Activated CD4-positive, alpha-beta T cell treated with anti-CD3 and anti-CD28 coated beads, Interleukin-2, amount 10 ng/mL, durations not matched to agents 7 days and 5 days (primary cell): ENCODE measurements at places on chromosomes 7 and 10. TPM values are rescaled to one million over a fixed set of nuclear protein-coding genes. Genes with fewer than 3 reads are reported as not detected.

- peaks cover 2% of the 10 kb centered on the region for H3K27me3 ChIP-seq
- H3K36me3 ChIP-seq: peaks cover 11% of the 10 kb centered on the region
- peak overlapping the region; percentile 93 for H3K4me3 ChIP-seq
- peak; percentile 31 for DNase-seq
- peak overlapping the region; percentile 97 for H3K27ac ChIP-seq
Measured at GRCh38 chr10:31321396-31321941, 2.5 kb downstream of the ZEB1 start.

DNA sequence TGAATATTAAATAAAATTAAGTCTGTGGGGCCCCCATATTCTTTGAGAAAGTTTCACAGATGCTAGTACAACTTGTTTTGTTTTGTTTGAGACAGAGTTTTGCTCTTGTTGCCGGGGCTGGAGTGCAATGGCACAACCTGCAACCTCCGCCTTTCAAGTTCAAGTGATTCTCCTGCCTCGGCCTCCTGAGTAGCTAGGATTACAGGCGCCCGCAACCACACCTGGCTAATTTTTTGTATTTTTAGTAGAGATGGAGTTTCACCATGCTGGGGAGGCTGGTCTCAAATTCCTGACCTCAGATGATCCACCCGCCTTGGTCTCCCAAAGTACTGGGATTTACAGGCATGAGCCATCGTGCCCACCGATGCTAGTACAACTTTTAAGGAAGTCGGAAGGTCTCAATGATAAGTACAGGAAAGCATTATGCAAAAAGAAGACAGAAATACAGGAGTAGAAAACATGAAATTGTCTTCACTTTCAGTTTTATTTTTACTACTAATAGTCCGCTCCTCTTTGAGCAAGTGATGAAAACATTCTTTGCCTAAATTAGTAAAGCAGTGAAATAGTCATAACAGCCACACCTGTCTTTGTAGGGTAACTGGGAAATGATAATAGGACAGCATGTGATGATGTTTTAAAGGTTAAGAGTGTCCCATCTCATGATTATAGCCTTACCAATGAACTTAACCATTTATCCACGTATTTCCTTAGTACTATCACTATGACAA lies 147.5 kb downstream of the SEMA3D start:
- no peaks in the 10 kb centered on the region for H3K36me3 ChIP-seq
- H3K4me3 ChIP-seq: no peak overlapping the region
- no peak overlapping the region for H3K27ac ChIP-seq
- no peaks in the 10 kb centered on the region for H3K27me3 ChIP-seq
- no peaks in the 10 kb centered on the region for H3K4me1 ChIP-seq
- DNase-seq: no peak

GRCh38 chr7:148852272-148852671 lies 31.8 kb downstream of the EZH2 start:
- no peak overlapping the region for H3K4me3 ChIP-seq
- peaks cover 70% of the 10 kb centered on the region for H3K4me1 ChIP-seq
- H3K27ac ChIP-seq: no peak overlapping the region

Gene AKR1E2
- total RNA-seq: 11.2 TPM

DNA sequence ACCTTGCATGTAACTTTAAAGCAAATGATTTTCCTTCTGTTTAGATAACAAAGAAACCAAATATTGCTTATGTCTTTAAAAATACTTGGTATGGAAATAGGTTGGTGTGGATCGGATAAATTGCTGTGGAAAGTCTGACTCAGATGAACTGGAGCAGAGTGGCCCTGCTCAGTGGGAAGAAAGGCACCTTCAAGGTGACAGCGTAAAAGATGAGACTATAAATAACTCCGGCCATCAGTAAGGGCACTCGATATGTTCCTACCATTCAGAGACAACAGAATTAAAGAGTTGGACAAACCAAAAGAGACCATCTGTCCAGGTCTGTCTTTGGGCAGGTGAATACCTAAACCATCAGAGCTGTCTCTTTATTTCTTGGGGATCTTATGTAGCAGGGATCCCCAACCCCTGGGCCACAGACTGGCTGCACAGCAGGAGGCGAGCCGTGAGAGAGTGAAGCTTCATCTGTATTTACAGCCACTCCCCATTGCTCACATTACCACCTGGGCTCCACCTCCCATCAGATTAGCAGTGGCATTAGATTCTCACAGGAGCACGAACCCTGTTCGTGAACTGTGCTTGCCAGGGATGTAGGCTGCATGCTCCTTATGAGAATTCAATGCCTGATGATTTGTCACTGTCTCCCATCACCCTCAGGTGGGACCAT lies 357.1 kb downstream of the PRPF18 start:
- peaks cover 3% of the 10 kb centered on the region for H3K27me3 ChIP-seq
- H3K4me3 ChIP-seq: no peak overlapping the region
- H3K27ac ChIP-seq: no peak overlapping the region
- H3K4me1 ChIP-seq: peaks cover 4% of the 10 kb centered on the region
- H3K36me3 ChIP-seq: no peaks in the 10 kb centered on the region

- H3K27me3 ChIP-seq: no peaks in the 10 kb centered on the region
- no peak for DNase-seq
- H3K4me1 ChIP-seq: peaks cover 17% of the 10 kb centered on the region
- H3K4me3 ChIP-seq: no peak overlapping the region
Measured at GRCh38 chr10:119360181-119360921, 153.0 kb downstream of the GRK5 start.

DNA sequence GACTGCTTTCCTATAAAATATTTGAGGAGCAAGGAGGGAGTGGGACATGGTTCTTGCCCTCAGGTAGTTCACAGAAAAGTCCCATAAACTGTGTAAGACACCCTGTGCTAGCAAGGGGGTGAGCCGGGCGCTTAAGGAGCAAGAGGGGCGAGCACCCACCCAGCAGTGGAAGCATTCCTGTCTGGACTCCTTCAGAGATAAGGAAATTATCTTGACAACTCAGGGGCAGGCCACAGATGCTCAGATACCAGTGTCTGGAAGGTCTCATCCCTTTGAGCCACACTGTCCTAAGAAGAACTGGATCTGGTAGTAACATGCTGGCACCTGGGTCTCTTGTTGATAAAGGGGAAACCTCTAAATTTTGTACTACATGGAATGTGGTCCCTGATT lies 54.1 kb downstream of the DAGLB start:
- peak overlapping the region; percentile 63 for H3K27ac ChIP-seq
- peaks cover 48% of the 10 kb centered on the region for H3K4me1 ChIP-seq
- H3K36me3 ChIP-seq: peaks cover 38% of the 10 kb centered on the region
- H3K27me3 ChIP-seq: no peaks in the 10 kb centered on the region
- no peak overlapping the region for H3K4me3 ChIP-seq

Gene LDB3
- total RNA-seq: 0.05 TPM

DNA sequence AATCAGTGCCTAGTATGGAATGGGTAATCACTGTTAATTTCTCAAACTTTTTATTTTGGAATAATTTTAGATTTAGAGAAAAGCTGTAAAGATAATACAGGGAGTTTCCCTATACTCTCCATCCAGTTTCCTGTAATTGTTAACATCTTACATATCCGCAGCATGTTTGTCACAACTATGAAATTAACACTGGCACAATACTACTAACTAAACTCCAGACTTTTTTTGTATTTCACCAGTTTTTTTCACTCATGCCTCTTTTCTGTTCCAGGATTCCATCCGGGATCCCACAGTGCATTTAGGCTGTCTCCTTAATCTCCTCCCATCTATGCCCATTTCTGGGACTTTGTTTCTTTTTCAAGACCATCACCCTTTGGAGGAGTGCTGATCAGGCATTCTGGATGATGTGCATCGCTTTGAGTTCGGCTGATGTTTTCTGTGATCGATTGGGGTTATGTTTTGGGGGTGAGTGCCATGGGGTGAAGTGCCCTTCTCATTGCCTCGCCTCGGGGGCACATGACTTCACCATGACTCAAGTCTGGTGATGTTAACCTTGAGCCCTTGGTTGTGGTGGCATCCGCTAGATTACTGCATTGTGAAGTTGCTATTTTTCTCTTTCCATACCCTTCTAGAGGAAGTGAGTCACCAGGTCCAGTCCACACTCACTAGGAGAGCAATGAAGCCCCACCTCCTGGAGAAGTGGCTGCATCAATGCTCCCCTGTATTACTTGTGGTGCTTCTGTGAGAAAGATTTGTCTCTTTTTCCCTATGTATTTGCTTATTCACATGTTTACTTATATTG lies 43.9 kb upstream of the GRB10 start:
- H3K27me3 ChIP-seq: peaks cover 14% of the 10 kb centered on the region
- H3K36me3 ChIP-seq: no peaks in the 10 kb centered on the region
- H3K4me1 ChIP-seq: peaks cover 20% of the 10 kb centered on the region
- peak; percentile 36 for DNase-seq
- H3K27ac ChIP-seq: peak overlapping the region; percentile 5
- H3K4me3 ChIP-seq: no peak overlapping the region

Gene CRTAC1
- not detected for total RNA-seq

Gene AZGP1
- not detected for total RNA-seq

Gene PTN
- total RNA-seq: not detected

DNA sequence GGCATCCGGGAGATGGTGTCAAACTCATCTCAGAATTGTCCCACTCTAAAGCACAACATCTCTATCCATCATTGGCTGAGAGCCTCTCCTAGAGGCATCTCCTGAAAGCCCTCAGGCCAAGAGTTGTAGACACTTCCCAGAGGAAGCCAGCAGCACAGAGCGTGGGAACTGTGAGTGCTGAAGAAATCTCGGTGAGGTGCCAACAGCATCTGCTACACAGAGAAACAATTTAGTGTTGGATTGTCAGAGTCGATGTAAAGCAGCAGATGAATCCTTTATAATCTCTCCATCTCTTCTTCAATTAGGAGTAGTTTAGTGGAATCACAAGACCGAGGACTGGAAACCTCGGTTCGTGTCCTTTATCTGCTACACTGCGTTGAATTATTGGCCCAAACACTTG lies 172.2 kb downstream of the C7orf25 start:
- H3K4me3 ChIP-seq: no peak overlapping the region
- H3K27me3 ChIP-seq: no peaks in the 10 kb centered on the region
- no peaks in the 10 kb centered on the region for H3K36me3 ChIP-seq
- H3K27ac ChIP-seq: no peak overlapping the region

Gene NODAL
- total RNA-seq: not detected

DNA sequence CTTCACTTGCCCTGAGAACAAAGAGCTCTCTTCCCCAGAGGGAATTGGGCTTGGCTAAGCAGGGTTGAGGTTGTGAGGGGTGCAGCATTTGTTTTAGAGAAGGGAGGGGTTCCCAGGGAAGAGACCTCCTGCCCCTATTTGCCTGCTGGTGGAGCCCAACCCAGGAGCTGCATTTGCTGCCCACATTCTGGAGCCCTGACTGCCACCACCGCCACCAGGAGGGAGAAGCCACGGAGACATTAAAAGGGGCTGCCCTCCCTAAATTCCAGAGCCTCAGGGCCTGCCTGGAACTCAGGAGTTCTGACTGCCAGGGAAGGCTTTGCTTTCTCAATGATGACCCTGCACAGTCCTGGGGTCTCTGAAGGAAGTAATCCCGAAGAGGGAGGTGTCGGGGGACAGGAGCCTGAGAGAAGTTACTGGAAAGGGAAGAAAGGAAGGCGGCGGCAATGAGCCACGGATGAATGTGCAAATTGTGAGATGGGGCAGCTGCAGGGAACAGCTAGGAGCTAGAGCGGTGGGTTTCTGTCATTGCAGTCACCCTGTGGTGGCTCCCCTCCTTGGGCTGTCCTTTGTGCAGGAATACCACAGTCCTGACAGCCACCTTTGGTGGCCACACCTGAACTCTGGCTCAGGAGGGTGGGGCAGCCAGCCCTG lies 51.3 kb downstream of the NEURL1 start:
- no peaks in the 10 kb centered on the region for H3K36me3 ChIP-seq
- H3K4me3 ChIP-seq: no peak overlapping the region
- H3K4me1 ChIP-seq: peaks cover 13% of the 10 kb centered on the region

- peaks cover 5% of the 10 kb centered on the region for H3K27me3 ChIP-seq
- no peak for DNase-seq
- no peak overlapping the region for H3K4me3 ChIP-seq
- no peaks in the 10 kb centered on the region for H3K36me3 ChIP-seq
- H3K27ac ChIP-seq: no peak overlapping the region
Measured at GRCh38 chr7:94605031-94605430, 50.9 kb downstream of the SGCE start.

DNA sequence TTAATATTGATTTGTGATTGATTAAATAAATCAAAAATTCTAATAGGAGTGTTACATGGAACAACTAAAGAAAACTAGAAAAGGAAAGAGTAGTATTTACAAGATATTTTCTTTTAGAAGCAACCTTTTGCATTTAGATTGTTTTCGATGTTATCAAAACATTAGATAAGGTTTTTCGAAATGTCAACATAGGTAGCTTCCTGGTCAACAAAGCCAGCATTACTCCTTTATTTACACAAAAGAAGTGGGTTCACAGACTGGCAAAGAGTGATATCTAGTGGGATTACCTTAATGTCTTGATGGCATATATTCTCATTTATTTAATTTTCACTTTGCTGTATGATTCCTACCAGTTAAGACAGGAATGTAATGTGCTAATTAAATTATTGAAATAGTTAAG lies 117.3 kb upstream of the TEX47 start:
- no peak for DNase-seq
- H3K4me3 ChIP-seq: no peak overlapping the region
- H3K36me3 ChIP-seq: no peaks in the 10 kb centered on the region
- H3K27ac ChIP-seq: no peak overlapping the region
- H3K4me1 ChIP-seq: no peaks in the 10 kb centered on the region

DNA sequence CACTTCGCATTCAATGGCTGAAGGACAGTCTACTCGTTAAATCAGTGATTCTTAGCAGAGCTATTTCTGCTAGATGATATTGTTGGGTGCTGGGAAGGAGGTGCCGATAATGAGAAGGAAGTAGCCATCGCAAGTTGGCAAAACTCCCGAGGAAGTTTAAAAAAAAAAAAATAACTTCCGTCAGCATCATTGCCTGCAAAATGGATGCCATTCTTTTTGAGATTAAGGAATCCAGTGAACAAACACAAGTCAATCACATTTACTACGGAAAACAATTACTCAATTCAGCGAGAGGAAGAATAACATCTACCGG lies 74.4 kb upstream of the SFMBT2 start:
- H3K27me3 ChIP-seq: no peaks in the 10 kb centered on the region
- peak overlapping the region; percentile 62 for H3K4me3 ChIP-seq
- peaks cover 50% of the 10 kb centered on the region for H3K36me3 ChIP-seq
- no peak for DNase-seq

DNA sequence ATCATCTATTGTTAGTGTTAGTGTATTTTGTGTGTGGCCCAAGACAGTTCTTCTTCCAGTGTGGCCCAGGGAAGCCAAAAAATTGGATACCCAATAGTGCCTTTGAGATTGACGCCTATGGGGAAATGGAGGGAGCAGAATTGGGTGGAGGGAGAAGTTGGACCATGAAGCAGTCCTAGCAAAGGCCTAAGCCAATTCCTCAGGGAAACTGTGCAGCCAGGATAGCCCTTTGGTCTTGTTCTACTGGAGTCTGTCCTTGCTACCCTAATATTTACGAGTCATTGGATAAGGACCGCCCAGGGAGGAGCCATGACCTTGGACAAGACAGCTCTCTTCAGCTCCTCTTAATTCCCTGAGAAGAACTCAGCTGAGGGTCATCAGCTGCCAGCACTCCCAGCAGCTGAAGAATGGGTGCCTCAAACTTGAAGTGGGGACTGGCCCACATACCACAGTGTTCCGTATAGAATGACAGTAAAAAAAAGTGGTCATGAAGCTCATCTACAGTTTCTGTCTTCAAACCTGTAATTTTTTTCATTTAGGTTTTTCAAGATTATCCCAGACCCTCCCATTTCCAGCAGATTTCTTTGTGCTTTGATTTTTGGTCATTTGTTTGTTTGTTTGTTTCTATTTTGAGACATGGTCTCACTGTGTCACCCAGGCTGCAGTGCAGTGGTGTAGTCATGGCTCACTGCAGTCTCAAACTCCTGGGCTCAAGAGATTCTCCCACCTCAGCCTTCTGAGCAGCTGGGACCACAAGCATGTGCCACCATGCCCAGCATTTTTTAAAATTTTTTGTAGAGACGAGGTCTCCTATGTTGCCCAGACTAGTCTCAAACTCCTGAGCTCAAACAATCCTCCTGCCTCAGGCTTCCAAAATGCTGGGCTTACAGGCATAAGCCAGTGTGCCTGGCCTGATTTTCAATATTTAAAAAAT lies 81.2 kb downstream of the C1GALT1 start:
- no peak for DNase-seq
- H3K36me3 ChIP-seq: peaks cover 29% of the 10 kb centered on the region
- peaks cover 18% of the 10 kb centered on the region for H3K4me1 ChIP-seq
- H3K27ac ChIP-seq: no peak overlapping the region
- H3K27me3 ChIP-seq: no peaks in the 10 kb centered on the region
